ENCODE measurements at places on chromosomes 5 and 9.

DNA sequence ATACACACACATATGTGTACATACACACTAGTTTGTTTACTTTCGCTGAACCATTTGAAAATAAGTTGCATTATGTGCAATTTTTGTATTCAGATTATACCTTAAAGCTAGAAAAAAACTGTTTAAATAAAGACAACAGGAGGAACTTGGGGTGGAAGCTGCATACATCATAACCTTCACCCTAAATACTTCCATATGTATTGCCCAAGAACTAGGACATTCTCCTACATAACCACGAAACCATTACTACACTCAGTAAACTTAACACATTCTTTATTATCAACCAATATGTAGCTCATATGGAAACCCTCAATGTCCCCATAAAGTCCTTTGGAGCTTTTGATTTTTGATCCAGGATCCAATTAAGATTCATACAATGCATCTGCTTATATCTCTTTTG lies 83.3 kb downstream of the GIN1 start:
- no peak for DNase-seq

GRCh38 chr9:72807765-72808445 lies 144.9 kb downstream of the ALDH1A1 start:
- no peak for DNase-seq

DNA sequence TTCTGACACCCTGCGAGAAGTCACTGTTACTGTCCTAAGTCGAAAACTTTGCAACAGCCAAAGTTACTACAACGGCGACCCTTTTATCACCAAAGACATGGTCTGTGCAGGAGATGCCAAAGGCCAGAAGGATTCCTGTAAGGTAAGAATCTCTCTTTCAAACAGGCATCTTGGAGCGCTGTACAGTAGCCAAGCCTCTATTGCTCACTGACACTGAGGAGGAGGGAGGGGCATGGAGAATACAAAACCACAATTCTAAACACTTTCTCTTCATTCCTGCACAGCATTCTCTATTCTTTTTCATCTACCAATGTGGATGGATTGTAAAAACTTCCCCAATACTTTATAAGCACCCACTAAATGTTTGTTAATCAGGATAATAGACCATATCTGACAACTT lies 7.4 kb downstream of the GZMK start:
- DNase-seq = no peak

DNA sequence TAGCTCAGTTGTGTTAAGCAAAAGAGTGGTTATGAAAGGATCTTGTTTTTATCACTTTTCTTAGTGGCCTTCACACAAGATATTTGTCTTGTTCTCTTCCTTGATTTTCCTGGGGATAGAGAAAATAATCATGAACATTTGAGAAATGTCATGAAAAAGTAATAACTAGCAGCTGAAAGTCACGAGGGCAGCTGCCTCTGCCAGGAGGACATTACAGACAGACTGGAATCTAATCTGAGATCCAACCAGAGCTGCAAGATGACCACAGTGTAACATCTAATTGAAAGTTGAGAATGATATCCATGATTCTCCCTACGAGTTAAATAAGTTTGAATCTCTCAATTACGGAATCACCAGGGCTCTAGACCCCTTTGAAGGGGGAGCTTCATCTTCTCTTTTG lies 274.9 kb downstream of the ARHGAP26 start:
- DNase-seq = no peak

DNA sequence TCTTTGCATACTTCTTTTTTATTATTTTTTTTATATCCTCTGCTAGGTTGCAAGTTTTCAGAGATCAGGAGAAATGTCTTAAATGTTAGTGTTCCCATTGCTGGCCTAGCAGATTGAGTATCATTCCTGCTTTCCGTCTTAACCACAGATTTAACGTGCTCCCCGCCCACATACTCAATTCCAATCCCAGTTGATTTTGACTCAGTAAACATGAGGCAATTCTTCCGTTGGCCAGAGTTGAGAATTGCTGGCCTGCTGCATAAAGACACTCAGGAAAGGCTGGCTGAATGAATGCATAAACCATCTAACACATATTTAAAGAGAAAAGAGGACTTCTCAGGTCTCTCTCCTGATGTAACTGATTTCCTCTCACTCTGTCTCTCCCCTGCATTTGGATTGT lies 46.8 kb upstream of the PLPP6 start:
- no peak for DNase-seq

GRCh38 chr9:114348261-114348905 lies 18.7 kb downstream of the ORM2 start:
- no peak for DNase-seq

DNA sequence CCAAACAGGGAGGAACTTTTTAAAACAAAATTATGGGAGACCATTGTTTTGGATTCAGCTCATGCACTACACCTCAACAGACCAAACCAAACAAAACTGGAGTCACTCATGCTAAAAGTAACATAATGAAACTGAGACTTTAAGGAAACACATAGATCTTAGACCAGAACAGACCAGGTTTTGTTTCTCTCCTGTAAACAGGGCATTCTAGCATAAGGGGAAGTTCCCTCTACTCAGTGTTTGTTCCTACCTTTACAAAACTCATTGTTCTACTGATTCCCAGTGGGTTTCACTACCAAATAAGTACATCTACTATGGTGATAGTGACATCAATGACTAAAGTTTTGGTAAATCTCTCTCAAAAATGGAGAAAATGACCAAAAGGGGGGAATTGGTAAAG lies 1103.6 kb upstream of the EDIL3 start:
- DNase-seq = no peak

DNA sequence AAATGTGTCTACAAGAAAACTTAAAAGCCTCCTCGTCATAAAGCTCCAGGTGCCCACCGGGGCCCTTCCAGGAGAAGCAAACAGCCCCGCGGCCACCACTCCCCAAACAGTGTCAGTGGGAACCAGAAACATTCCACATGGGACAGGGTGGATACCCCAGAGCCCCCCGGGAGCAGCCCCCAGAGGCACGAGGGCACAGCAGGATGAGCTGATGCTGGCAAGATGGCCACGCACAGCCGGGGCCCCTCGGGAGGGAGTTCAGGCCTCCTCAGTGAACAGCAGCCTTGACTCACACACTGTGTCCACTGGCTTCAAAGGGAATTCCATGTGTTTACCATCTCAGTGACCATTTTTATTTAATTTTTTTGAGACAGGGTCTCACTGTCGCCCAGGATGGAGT lies 10.5 kb downstream of the EXD3 start:
- DNase-seq = no peak
